Thoracic aorta (tissue), 2 donors: ENCODE measurements at places on chromosomes 3 and 15. TPM values are rescaled to one million over a fixed set of nuclear protein-coding genes. Genes with fewer than 3 reads are reported as not detected.

- DNase-seq = no peak
Observed at GRCh38 chr3:34106879-34107278, 308.4 kb downstream of the PDCD6IP start.

DNA sequence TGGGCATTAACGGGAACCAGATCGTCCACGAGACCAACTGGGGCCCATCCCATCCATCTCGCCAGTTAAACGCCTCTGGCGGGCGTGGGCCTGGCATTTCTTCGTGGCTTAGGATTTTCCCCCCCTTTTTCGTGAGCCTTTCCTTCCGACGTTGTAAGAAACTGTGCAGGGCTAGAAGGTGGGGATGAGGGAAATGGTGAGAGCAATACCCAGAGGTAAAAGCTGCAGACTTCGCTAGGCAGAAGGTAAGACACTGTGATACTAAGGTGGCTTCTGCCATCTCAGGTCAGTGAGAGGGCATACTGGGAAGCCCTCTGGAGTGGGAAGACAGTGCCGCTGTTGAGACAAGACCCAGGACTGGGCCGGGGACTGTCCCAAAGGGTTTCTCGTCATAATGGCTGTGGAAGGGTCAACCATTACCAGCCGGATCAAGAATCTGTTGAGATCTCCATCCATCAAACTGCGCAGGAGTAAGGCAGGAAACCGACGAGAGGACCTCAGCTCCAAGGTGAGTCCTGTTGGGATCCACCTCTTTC lies 666 bp downstream of the MAPKBP1 start:
- DNase-seq = no peak

GRCh38 chr3:143465666-143466065 lies 346.1 kb downstream of the CHST2 start:
- DNase-seq = no peak

DNA sequence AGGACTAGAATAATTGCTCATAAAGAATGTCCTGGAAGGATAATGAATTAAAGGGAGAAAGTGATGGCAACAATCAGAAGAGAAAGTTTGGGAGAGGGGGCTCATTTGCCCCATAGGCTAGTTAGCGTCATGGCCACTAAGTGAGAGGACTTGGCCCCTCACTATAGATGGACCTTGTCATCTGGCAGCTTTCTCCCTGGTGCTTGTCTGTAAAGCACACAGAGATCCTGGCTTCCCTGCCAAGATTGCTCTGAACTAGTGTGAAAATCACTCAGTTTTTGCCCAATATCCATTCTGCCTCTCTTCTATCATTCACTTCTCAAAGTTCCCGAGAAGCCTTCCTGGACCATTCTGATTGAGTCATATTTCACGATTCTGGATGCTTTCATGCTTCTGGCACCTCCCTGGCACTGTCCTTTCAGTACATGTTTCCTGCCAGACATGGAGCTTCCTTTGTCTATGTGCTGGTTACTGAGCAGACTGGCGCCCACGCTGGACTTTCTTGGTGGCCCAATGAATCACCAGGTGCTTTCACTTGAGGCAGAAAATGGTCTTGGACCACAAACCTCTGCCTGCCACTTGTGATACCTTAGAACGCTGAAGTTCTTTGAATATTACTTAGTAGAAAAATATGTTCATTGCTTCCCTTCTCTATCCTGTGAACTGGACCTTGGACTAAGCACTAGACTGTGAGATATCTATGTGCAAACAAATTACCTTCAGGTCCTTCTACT lies 709.6 kb upstream of the CFAP20DC start:
- no peak for DNase-seq

GRCh38 chr3:144921710-144922109 lies 950.1 kb downstream of the DIPK2A start:
- DNase-seq = no peak

GRCh38 chr3:130509008-130509407 lies 8.0 kb upstream of the COL6A6 start:
- DNase-seq = no peak

- DNase-seq = no peak
Observed at GRCh38 chr15:69289342-69290146, 9.2 kb upstream of the PAQR5 start.

The GPR171 gene
- 7.0 TPM for total RNA-seq

GRCh38 chr3:150414959-150415358 lies 6.9 kb downstream of the TSC22D2 start:
- no peak for DNase-seq

DNA sequence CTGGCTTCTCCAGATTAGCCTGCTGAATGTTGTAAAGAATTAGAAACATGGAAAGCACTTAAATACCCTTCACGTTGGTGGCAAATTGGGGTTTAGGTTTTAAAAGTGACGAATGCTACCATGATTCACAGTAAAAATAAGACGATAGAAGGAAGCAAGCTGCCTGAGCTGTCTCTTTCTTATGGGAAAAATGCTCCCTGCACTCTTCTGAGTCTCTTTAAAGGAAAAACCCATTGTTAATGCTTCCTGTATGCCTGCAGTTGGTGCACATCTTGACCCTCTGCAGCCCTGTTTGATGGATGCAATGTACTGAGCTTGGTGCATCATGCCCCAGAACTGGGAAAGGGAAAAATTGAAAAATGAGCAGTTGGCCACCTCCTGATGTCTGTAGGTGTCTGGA lies 258.6 kb upstream of the RASGRP1 start:
- DNase-seq = no peak

DNA sequence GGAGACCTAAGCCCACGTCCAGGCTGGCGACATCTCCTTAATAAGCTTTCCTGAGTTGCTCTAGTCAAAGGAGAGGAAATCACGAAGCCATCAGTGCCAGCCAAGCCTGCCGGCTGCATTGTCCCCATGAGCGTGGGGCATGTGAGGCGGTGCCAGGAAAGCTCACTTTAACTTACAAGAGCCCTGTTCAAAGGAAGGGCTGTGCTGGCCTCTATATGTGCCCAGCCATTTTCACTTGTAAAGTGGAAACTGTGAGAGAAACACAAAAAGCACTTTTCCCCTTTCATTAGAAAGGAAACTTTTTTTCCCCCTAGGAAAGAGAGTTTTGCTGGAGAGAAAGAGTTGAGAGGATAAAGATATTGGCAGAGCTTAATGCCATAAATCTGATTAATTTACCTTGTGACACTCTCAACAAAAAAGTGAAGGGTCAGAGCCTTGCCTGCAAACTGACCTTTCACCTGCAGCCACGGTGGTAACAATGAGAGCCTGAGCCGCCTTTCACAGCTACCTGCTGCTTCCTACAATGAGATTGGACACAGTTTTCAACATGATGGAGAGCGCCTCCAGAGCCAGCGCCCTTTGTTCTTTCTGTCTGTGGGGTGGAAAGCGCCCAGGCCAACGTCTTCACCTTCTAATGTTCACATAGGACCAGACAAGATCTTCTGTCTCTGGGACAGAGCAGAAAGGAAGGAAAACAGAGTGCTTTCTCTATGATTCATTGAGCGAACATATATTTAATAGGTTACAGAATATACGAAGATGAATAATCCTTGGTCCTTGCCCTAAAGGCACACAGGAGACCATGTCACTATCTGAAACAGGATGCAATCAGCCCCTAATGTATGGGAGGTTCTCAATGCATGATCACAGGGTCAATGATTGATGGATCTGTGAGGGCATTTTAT lies 233.1 kb upstream of the HES1 start:
- DNase-seq = no peak
